ENCODE measurements at places on chromosomes 2 and 18.
A peak's percentile ranks its signal among the peaks of the same experiment; 100 is the strongest.

DNA sequence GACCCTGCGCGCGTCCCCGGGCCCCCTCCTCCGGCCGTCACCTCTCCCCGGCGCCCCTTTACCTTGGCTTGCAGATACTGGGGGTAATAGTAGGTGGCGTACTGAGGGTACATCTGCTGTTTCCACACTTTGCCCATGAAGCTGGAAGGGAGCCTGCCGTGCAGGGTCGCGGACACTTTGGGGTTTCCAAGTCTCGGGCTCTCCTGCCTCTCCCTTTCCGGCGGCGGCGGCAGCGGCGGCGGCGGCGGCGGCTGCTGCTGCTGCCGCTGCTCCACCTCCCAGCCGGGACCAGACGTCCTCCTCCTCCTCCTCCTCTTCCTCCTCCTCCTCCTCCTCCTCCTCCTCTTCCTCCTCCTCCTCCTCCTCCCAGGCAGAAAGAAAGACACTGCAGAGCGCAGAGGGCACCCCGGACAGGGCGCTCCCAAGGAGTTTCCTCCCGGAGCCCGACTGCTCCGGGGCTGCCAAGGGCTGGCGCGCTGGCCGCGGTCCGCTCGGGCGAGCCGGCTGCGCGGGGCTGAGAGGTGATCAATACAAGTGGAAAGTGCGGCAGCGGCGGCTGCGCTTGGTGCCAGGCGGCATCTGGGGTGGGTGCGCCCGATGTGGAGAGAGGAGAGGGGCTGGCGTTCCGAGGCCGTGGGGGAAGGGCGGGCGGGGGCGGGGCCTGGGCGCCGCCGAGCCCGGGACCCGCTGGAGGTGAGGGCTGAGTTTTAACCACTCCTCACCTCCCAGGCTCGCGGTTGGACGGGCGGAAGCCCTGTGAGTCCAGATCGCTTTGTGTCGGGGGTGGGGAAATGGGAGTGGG is at the start of gene RBMS1:
Gene RBMS1 (minus strand): TSS at position 581 of the 802 bp plus-strand sequence. CDS start 444 bp downstream, at position 137.
- DNase-seq, result peak; percentile 40

GRCh38 chr18:79380816-79381806 is 14.6 kb upstream of the NFATC1 start:
- peak; percentile 71 for DNase-seq

DNA sequence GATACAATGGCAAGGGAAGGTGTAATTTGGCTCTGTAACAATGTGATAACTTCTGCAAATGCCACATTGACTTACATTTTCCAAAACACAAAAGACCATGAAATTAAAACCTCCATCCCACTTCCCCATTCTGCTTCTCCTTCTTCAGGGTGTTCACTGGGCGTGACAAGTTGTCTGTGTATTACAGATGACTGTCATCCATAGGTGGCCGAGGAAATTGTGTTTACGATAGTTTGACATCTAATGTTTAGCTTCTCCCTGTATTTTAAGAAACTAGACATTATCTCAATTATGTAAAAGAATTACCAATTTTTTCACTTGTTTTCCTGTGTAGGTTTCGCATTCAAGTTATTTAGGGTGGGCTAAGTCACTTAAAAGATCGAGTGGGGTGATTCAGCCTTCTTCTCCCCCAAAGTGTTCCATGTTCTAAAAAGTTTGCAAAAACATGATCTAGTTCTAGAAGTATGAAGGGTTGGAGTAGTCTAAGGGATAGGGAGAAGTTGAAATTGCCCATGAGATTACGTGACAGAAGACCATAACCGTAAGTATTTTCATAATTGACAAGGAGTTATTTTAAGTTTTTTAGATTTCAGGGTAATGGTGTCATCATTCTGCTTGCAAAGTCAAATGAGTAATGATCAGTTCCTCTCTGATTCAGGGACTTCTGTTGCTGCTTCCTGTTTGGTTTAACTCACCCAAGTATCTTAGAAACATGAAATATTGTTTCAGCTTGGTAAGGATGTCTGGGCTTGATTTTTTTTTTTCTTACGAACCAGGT is 25.2 kb upstream of the CYTIP start:
- peak; percentile 83 for DNase-seq

DNA sequence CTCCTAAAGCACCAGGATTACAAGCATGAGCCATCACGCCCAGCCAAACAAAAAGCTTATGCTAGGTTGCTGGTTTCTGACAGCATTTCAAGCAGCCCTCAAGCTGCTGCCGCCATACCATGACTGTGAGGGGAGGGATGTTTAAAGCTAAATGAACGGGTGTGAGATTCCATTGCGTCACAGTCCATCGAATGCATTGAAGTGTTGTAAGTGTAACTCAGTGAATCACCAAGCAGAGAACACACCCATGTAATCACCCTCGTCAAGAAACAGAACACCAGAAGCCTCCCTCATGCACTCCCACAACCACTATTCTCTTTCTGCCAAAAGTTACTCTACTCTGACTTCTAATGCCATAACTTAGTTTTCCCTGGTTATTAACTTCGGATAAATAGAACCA is 32.8 kb upstream of the MC5R start:
- no peak for DNase-seq

- DNase-seq, result no peak
Observed at GRCh38 chr18:11498821-11499220, 110.6 kb upstream of the SLC35G4 start.

GRCh38 chr2:23530206-23530908 is 145.4 kb downstream of the KLHL29 start:
- DNase-seq, result no peak

DNA sequence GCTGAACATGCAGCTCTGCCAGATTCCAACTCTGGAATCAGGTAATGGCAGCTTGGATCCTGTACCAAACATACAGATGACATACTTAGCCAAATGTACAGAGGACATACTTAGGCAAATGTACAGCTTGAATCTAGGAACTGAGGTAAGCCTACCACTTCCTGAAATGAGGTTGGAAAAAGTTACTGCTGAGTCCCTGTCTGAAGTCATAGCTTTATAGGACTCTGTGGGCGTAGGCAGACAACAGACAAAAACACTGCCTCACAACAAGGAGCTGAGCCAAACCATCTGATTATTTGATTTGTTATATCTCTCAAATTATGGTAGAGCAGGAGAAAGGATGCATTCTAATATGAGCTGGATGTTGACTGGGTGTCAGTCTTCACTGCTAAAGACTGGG is 290.2 kb upstream of the TCF4 start:
- no peak for DNase-seq
